ENCODE measurements at places on chromosomes 6 and 20.
A peak's percentile ranks its signal among the peaks of the same experiment; 100 is the strongest.

DNA sequence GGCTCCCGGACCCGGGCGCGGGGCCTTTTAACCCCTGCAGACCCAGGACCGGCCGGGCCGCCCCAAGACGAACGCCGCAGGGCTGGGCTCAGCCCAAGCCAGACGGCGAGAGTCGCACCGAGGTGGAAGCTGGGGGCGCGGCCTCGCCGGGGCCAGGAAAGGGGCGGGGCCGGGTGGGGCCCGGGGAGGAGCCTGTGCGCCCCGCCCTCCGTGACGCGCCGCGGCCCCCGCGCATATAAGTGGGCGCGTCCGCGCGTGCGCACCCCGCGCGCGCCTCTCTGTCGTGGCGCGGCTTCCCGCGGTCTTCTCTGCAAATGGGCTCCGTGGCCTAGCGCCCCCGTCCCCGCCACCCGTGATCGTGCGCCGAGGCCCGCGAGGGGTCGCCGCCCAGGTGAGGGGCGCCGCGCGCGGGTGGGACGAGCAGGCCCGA lies at the start of gene PPDPF:
TSS of gene PPDPF (plus strand) at position 262 of the 430 bp plus-strand sequence. CDS start 544 bp downstream, outside the sequence.
- DNase-seq = peak; percentile 82

DNA sequence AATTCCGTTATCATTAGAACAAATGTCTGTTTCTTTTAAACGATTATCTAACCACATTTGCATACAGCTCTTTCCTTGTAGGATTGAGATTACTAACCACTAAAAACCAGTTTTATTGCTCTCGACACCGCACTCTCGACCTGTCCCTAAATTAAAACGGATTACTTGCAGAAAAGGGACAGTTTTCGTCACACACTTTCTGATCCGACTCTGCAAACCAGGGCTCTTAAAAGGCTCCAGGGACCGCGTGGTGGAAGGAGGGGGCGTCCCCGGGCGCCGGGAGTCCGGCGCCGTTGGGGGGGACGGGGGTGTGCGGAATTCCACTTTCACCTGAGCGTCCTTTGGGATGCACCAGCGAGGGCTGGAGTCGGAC lies 731 bp downstream of the MAK start:
- DNase-seq = no peak

- no peak for DNase-seq
Measured at GRCh38 chr6:95958686-95959085, 57.1 kb upstream of the FUT9 start.

DNA sequence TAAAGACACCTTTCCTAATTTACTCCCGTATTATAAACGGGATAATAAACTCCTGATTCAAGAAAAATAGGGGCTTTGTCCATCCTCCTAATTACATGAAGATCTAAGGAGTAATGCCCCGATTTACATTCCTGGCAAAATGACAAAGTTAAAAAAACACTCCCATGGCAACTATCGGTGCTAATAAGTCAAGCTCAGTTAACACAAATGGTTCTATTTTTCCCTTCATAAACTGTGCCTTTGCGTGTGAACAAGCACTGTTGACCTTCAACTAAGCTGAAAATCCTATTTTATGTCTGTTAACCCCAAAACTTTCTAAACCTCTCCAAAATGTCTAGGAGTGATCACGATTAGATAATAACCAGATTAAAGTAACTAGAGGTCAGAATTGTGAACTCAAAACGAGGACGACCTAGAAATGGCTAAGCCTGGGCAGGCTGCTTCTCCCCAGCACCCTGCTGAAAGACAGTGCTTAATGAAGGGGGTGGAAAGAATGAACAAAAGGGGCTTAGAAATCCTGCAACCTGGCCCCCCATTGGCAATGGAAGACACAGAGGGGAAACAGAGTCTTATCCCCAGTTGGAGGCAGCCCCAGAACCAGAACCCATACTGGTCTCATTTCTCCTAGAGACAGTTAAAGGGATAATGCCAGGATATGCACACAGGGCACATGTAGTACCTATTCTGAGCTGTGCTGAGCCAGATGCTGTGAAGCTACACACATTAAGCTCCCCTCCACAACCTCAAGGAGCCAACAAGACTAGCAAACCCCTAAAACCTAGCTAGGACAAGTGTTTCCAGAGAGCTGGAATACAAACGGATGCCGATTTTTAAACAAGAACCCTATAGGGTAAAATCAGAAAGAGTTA lies 23.0 kb downstream of the SLC23A2 start:
- no peak for DNase-seq

GRCh38 chr6:119630561-119631192 lies 281.1 kb upstream of the MAN1A1 start:
- no peak for DNase-seq

DNA sequence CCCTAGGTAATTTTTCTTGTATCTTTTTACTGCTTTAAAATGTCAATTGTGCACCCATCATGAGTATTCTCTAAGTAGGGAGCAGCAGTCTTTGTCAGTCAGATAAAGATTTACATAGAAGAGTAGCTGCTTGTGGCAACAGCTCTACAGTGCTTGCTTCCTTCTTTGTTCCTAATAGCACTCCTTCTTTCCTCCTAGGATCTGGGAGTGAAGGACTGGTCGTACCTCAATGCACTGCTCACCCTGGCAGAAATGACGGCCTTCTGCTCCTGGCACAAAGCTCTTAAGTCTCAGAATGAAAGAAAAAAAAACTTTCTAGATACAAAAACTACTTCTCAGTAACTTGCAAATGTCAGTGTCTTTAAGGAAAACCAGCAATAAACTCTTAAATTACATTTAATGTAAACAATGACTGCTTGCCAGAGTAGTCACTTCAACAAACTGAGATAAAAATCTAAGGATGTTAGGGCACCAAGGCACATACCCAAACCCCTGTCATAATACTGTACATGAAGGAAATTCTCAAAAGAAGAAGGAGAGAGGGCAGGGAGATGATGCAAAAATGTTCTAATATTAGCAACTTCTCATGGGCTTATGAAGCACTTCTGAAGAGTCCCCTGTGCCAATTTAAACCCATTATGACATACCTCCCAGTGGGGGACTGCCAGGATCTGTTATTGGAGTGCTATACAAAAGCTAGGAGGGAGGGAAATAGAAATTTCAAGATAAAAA lies 34.0 kb downstream of the NCOA6 start:
- no peak for DNase-seq

DNA sequence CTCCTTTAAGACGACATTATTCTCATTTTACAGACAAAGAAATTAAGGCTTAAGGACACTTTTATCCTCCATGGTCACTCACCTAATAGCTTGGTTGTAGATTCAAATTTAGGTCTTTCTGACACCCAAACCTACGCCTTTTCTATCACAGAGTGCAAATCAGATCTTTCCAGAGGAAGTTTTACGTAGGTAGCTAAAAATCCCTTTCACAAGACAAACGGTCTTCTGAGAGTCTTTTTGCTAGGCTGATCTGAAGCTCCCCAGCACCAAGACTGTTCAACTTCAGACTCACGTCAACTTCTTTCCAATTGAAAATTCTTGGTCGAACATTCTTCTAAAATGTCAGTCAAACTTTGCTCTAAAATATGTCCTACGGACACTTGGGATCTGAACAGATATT lies 46.5 kb downstream of the BLOC1S5 start:
- DNase-seq = no peak

- no peak for DNase-seq
Measured at GRCh38 chr6:125094563-125094962, 59.0 kb upstream of the TPD52L1 start.

DNA sequence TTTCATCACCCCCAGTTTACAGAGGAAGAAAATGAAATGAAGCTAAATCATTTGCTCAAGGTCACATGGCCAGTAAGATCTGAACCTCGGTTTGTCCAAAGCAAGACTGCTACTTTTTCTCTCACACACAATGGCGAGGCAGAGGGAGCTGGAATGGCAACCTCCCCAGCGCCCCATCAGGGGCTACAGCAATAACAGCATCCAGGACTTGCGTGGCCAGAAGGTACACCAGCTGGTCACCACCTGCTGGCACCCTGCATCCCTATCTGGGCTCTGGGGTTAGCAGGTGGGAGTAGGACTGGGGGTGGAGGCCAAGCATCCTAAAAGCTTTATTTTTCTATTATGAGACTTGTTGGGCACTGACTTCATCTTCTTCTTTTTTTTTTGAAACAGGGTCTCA lies 41.3 kb downstream of the TTI1 start:
- DNase-seq = no peak

DNA sequence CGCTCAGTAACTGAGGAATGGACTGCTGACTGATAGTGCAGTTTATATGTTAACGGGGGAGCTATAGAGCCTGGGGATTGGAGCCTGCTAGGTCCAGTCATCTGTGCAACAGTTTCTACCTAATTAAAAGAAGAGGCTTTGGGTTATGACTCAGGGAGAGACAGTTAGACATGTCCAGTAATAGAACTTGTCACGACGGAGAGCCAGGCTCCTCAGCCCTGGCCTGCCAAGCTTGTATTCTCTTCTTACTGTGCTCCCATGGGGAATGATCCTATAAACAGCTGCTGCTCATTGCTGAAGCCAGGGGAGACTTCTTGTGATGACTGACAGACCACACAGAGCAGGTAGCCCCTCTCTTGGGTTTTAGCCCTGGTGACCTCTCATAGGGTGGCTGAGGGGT lies 69.3 kb downstream of the SYNJ2 start:
- no peak for DNase-seq
